ENCODE measurements at places on chromosomes 6 and 20. TPM values are rescaled to one million over a fixed set of nuclear protein-coding genes. Genes with fewer than 3 reads are reported as not detected.

Gene TENT5A
- polyA plus RNA-seq, result 8.3 TPM

- DNase-seq, result peak; percentile 81
These were observed 41.6 kb downstream of the C6orf15 start for GRCh38 chr6:31070711-31071197.

GRCh38 chr6:4907602-4908001, 96.2 kb downstream of the RPP40 start:
- DNase-seq, result no peak

GRCh38 chr6:139547122-139547776, 172.8 kb upstream of the CITED2 start:
- peak; percentile 49 for DNase-seq

DNA sequence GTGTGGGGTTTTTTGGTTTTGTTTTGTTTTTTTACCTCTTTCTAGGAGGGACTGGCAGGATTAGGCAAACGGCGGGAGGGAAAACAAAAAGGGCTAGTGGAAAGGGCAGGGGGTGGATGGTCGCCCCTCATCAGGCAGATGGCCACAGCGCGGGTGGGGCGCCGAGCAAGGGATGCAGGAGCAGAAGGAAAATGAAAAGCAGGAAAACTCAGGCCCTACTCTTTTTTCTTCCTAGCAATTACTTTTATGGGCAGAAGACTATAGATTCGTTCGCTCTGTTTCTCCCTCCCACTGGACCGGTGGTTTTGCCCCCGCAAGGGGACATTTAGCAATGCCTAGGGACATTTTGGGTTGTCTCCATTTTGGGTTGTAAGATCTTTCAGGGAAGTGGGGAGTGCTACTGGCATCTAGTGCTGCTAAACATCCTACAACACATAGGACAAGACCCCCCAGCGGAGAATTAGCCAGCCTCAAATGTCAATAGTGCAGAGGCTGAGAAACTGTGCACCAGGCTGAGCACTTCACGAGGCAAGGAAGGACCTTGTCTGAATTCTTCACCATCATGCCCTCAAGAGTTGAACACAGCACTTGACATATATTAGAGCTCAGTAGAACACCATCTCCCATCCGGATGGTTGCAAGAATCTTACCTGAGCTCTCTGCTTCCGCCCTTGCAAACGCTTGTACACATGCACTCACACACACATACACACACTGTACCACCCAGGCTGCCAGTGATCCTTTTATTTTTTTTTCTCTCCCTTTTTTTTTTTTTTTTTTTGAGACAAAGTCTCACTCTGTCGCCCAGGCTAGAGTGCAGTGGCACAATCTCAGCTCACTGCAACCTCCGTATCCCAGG, 4.8 kb upstream of the ZMYND8 start:
- DNase-seq, result peak; percentile 4
